GM12878 (cell line): ENCODE measurements at places on chromosomes 6 and 20. TPM values are rescaled to one million over a fixed set of nuclear protein-coding genes. Genes with fewer than 3 reads are reported as not detected.

Gene PEX6
- 7.4 and 9.5 TPM in 2 replicates for polyA plus RNA-seq

Gene B3GAT2
- 0.59 and 1.2 TPM in 2 replicates for polyA plus RNA-seq

Gene UBE2J1
- 125 and 129 TPM in 2 replicates for polyA plus RNA-seq

Gene ZNF76
- 23.7 and 25.2 TPM in 2 replicates for polyA plus RNA-seq

Gene OR2H2
- not detected in 2 replicates for polyA plus RNA-seq

Gene COL12A1
- polyA plus RNA-seq: 0.04 and 0.16 TPM in 2 replicates

Gene SPAG4
- polyA plus RNA-seq: 1.6 and 4.0 TPM in 2 replicates

Gene SCGN
- not detected in 2 replicates for polyA plus RNA-seq

Gene CDC25B
- 27.9 and 28.7 TPM in 2 replicates for polyA plus RNA-seq

Gene BFSP1
- polyA plus RNA-seq: 0.10 TPM in 1 of 2 replicates, not detected in the other

Gene CALHM4
- not detected in 2 replicates for polyA plus RNA-seq

Gene CPNE5
- polyA plus RNA-seq: 11.7 and 14.0 TPM in 2 replicates

Gene TP53TG5
- not detected in 2 replicates for polyA plus RNA-seq

Gene PSORS1C2
- polyA plus RNA-seq: not detected in 2 replicates

Gene KCNQ5
- polyA plus RNA-seq: 3.8 and 3.9 TPM in 2 replicates

Gene OPRM1
- polyA plus RNA-seq: not detected in 2 replicates

Gene ABRACL
- polyA plus RNA-seq: 312 and 371 TPM in 2 replicates

Gene TFEB
- polyA plus RNA-seq: 50.9 and 64.3 TPM in 2 replicates

Gene BPIFB3
- polyA plus RNA-seq: not detected in 2 replicates

Gene LAMA5
- 1.4 and 1.6 TPM in 2 replicates for polyA plus RNA-seq

Gene HMGCLL1
- polyA plus RNA-seq: not detected in 2 replicates

Gene CLPSL1
- polyA plus RNA-seq: not detected in 2 replicates

Gene DTD1
- polyA plus RNA-seq: 95.4 and 99.8 TPM in 2 replicates

Gene PNLDC1
- 0.25 TPM in 1 of 2 replicates, not detected in the other for polyA plus RNA-seq
